ENCODE measurements at places on chromosomes 3 and 15.

DNA sequence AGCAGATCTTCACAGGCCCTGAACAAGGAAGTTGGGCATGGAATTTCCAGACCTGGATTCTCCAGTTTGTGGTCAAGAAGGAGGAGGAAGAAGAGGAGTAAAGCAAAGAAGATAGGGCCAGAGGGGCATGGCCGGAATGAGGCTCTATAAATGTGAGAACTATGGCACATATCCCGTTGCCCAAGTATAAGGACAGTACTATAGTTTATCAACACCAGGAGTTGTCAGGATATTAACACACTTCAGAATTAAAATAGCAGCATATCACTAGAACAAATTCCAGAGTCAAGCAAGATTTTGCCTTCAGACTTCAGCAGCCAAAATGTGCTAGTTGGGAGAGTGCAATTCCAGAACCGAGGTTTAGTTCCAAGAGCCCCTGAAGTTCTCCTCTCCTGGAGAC lies 38.4 kb upstream of the PHLDB2 start:
- no peak for DNase-seq

DNA sequence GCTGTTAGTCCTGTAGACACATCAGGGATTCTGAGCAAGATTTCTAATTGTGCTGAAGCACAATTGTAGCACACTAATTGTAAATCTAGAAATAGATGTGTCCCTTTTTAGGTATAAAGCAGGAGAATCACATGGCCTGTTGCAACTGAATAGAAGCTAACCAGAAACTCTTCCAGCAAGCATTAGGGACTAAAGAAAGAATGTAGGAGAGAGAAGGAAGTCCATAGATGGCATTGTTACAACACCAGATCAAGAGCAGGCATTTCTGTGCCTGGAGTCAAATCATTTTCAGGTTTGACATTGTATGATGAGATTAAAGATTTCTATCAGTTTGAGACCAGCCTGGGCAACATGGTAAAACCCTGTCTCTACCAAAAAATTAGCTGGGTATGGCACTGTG lies 27.4 kb downstream of the CALML4 start:
- no peak for DNase-seq

DNA sequence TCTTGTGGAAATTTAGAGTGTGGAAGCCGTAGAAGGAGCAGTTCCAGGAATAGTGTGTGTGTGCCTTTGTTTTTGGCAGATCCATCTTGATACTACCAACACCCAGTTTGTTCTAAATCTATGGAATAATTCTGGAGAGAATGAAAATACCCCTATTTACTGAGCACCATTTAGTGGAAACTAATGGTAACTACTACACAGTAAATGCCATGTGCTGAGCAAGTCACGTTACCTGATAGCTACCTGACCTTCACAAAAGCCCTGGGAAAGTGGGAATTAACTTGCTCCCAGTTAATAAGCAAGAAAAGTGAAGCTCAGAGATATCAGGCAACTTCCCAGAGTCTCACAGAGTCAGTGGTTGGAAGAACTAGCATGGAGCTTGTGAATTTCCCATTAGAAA lies 137.7 kb downstream of the ARPP21 start:
- DNase-seq, result no peak

DNA sequence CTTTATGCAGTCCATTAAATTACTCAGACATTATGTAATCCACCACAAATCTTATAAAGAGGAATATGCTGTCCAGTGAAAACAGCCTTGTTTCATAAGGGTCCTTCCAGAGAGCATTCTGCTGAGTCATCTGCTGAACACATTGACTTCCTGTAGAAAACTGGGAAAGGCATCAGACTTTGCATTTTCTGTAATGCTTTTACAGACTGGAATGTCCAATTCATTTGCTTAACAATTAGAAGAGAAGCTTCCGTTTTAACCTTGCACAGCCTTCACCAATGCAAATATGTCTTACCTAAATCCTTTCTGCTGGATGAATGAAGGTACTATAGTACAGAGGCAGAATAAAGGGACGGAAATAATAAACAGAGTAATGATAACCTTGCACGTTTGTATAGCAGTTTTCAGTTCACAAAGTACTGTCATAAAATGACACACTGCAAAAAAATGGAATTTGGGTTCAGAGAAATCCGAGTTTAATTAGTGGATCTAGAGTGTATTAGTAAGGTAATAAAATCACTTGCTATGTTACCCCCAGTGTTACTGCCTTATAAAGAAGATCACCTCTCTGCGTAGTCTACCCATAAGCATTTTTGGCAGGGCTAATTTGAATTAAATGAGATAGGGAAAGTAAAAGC lies 301.5 kb downstream of the PYDC2 start:
- DNase-seq, result no peak

GRCh38 chr15:92733090-92733933 lies 77.7 kb upstream of the FAM174B start:
- no peak for DNase-seq

DNA sequence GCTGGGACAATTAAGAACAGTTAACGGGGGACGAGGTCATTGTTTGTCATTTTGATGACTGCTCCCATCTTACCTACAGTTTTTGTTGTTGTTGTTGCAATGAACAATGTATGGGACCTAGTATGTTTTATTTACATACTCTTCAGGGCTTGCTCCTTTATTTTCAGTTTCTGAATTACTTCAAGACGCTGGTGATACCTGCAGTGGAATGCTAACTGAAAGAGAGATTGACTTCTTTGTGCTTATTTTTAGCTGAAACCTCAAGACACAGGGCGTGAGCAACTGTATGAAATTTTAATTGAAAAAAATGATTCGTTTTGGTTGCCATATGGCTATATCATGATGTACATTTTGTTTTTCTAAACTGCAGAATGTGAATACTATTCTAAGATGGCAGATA lies 297.9 kb downstream of the EDEM1 start:
- DNase-seq, result no peak

DNA sequence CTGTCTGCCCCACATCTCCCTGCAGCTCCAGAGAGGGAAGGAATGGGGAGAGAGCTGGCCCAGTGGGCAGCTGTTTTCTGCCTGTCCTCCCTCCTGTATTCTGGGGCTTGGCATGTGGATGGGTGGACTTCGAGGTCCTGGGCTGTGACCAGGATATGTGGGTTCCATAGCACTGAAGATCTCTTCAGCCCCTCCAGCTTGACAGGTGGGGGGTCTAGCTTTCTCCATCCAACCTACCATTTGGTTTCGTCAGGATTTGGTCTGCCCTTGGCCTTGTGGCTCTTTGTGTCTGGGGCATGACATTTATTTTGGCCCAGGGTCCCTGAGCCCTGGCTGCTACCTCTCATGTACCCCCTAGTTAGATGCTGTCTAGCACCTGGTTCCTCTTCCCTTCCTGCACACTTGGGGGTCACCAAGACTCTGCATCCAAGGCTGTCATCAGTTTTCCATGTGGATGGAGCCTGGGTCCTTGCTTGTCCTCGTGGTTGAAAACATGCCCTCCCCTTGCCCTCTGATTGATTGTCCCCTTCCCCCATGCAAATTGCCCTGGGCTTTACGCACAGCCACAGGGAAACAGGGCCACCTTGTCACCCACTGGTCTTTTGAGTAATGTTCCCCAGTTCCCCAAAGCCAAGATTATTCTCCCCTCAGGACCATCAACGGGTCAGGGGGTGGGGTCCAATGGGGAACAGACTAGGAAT lies 3.2 kb downstream of the EPHB3 start:
- DNase-seq, result no peak

- DNase-seq, result no peak
Observed at GRCh38 chr3:111852540-111852939, 6.5 kb upstream of the PHLDB2 start.

DNA sequence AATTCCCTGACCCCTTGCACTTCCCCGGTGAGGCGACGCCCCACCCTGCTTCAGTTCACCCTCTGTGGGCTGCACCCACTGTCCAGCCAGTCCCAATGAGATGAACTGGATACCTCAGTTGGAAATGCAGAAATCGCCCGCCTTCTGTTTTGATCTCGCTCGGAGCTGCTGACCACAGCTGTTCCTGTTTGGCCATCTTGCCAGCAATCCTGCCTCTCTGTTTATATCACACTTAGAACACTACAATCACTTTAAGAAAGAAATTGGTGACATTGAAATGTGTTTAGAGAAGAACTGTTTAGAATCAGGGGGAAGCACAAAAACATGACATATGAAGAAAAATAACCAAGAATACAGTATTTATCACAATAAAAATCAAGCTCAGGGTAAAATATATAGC lies 127.5 kb upstream of the SUCLG2 start:
- no peak for DNase-seq

- DNase-seq, result no peak
Observed at GRCh38 chr3:80705290-80705689, 937.5 kb upstream of the ROBO1 start.

DNA sequence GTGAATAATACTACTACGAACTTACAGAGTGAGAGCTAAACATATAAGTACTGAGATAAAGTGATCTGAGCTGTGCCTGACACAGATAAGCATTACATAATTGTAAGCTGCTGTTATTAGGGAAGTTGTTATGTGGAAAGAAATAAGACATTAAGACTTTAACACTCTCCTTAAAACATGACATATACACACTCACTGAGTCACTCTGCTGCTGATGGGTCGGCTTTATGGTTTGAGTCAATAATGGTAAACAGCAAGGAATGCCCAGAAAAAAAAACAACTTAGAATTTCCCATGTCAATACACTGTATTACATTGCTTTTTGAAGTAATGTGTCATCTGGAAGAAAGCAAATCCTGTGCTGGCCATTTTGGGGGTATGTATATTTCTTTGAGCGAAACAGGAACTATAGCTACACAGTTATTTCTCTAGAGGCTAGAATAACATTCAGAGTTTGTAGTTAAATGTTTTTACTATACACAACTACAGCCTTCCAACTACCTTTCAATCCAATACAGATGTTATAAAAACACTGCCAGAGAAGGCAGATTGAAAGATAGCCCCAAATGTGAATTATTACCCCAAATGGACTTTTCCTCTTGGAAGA lies 22.8 kb upstream of the SPRED1 start:
- DNase-seq, result no peak
